ENCODE measurements at places on chromosomes 12 and 14. TPM values are rescaled to one million over a fixed set of nuclear protein-coding genes. Genes with fewer than 3 reads are reported as not detected.

Gene KRT74
- total RNA-seq, result not detected

Gene KLRD1
- 3.5 TPM for total RNA-seq

Gene SLC17A8
- not detected for total RNA-seq

Gene KLRB1
- total RNA-seq, result not detected

Gene IQSEC3
- 0.44 TPM for total RNA-seq

Gene RBMS2
- total RNA-seq, result 11.0 TPM

Gene KRT78
- total RNA-seq, result not detected

Gene LPCAT3
- 30.9 TPM for total RNA-seq

Gene NCKAP5L
- 5.7 TPM for total RNA-seq

Gene LMO3
- not detected for total RNA-seq

Gene FOXA1
- 0.11 TPM for total RNA-seq

Gene ATP23
- total RNA-seq, result 10.8 TPM

Gene GUCY2C
- total RNA-seq, result not detected

Gene CCDC38
- total RNA-seq, result not detected

Gene AREL1
- 40.0 TPM for total RNA-seq

Gene KCNH5
- total RNA-seq, result not detected

Gene SSPN
- total RNA-seq, result not detected

Gene CPSF6
- total RNA-seq, result 119 TPM

Gene WSB2
- 84.2 TPM for total RNA-seq

Gene ADAM21
- not detected for total RNA-seq

Gene ATP5F1B
- 735 TPM for total RNA-seq

Gene DBX2
- not detected for total RNA-seq

Gene NRDE2
- total RNA-seq, result 23.2 TPM

Gene SLCO1A2
- not detected for total RNA-seq

Gene AKT1
- 145 TPM for total RNA-seq

Gene BICDL1
- total RNA-seq, result 127 TPM

Gene TCL1B
- not detected for total RNA-seq

Gene E2F7
- total RNA-seq, result 17.7 TPM

Gene OR6C3
- total RNA-seq, result not detected

Gene PPP1R1A
- total RNA-seq, result not detected

Gene RNASE7
- total RNA-seq, result not detected

Gene DPPA3
- total RNA-seq, result not detected

Gene VPS37B
- 11.5 TPM for total RNA-seq

Gene POC1B
- total RNA-seq, result 24.8 TPM

Data from activated T-helper 2 cell treated with anti-CD3 and anti-CD28 coated beads, Interferon-gamma antibody, Interleukin-2, Interleukin-4, amounts not matched to agents 10 μg/mL and 5 μg/mL and 100 μg/mL, durations not matched to agents 14 hours and 24 hours and 36 hours (primary cell).